ENCODE measurements at places on chromosomes 6 and 20. TPM values are rescaled to one million over a fixed set of nuclear protein-coding genes. Genes with fewer than 3 reads are reported as not detected.

The SLC2A4RG gene
- total RNA-seq: 195 TPM

The OR14J1 gene
- not detected for total RNA-seq

The TRAPPC3L gene
- total RNA-seq: not detected

The TFAP2A gene
- 0.45 TPM for total RNA-seq

The SMLR1 gene
- 22.2 TPM for total RNA-seq

The STX11 gene
- total RNA-seq: 0.75 TPM

The TCFL5 gene
- 6.2 TPM for total RNA-seq

The BMP5 gene
- 0.83 TPM for total RNA-seq

The MRS2 gene
- 12.7 TPM for total RNA-seq

- DNase-seq: no peak
Measured at GRCh38 chr6:157887892-157888291, 64.8 kb downstream of the SNX9 start.

DNA sequence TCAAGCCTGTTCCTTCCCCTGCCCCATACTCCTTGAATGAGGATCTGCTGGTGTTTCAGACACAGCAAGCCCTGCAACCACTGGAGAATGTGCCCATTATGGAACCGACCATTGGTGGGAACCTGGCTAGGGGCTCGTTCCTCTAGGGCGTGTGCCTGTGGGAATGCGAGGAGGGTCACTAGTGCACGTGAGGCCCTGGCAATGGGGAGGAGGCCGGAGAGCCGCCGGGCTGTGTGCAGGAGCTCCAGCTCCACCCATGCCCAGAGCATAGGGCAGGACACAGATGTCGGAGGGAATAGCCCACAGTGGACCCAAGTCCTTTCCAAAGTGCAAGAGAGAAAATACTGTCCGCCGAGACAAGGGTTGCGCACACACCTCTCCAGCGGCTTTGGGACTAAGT, 99.3 kb downstream of the ERMARD start:
- DNase-seq: peak; percentile 28

- DNase-seq: no peak
Measured at GRCh38 chr6:73169111-73169510, 56.2 kb downstream of the KHDC1L start.

GRCh38 chr20:18511571-18511970, 3.8 kb downstream of the SEC23B start:
- DNase-seq: no peak

DNA sequence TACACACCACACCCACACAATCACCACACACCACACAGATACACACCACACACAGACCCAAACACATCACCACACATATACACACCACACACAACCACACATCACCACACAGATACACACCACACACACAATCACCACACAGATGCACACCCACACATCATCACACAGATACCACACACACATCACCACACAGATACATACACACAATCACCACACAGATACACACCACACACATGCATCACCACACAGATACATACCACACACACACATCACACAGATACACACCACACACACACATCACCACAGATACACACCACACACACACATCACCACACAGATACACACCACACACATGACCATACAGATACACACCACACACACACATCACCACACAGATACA, 73.2 kb downstream of the GRM4 start:
- no peak for DNase-seq

GRCh38 chr6:87473419-87473903, 687 bp downstream of the SLC35A1 start:
- DNase-seq: no peak

DNA sequence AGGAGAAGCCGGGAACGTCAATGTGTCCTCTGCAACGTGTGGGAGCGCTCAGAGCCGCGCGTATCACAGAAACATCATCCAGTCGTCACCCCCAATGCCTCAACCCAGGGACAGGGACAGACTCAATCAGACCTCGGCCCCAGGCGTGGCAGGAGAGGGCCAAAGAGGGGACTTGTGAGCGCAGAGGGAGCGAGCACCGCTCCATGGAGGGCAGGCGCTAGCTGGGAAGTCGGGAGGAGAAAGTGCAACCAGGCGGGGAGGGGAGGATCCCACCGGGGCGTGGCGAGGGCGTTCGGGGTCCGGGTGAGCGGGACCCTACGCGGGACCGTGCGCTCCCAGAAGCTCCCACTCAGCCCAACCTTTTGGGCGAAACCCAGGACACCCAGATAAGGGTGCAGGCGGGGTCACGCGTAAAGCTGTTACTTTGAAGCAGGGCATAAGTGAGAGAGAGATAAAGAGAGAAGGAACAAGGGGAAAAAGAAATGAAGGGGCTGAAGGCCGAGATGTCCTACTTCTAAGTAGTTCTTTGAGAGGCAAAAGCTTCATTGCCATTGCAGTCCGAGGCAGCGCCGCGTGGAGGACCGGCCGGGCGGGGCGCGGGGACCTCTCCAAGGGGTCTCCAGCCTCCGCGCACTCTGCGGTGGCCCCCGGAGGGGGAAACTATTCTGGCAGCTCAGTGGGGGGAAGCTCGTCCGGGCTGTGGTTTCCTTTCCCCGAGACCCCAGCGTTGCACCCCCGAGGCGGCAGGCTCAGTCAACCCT, 862 bp upstream of the SOBP start:
- peak; percentile 50 for DNase-seq

GRCh38 chr20:24685736-24686135, 216.3 kb downstream of the SYNDIG1 start:
- no peak for DNase-seq

DNA sequence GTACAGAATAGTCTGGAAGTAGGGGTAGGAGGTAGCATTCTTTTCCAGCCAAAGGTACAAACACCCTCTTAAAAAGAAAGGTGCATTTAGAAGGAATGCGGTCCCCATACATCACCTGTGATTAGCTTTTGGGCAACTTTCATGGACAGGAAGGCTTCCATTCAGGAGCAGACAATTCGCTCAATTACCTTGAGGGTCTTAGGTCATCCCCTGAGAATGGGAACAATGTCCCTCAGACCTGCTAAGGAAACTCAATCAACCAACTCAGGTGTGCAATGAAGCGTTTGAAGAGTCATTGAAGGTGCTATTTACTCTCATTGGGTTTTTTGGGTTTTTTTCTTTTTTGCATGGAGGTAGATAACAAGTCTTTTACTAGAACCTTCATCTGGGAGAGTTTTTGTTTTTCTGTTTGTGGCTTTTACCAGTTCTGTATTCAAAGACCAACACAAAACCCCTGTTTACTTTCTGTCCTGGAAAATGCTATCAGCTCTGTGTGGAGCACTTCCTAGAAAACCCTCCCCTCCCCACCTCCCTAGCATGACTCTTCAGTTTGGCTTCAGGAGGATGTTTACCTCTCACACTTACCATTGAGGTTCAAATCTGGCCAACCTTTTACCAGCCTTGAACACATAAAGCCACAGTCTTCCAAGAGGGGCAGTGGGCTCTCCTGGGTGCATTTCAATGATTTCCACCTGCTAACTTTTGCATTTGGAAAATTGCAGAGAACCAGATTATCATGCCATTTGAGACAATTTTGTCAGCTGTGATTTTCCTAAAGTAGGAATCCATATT, 271.2 kb upstream of the PRDM1 start:
- no peak for DNase-seq

GRCh38 chr6:108921547-108922361, 73.5 kb downstream of the ARMC2 start:
- no peak for DNase-seq

DNA sequence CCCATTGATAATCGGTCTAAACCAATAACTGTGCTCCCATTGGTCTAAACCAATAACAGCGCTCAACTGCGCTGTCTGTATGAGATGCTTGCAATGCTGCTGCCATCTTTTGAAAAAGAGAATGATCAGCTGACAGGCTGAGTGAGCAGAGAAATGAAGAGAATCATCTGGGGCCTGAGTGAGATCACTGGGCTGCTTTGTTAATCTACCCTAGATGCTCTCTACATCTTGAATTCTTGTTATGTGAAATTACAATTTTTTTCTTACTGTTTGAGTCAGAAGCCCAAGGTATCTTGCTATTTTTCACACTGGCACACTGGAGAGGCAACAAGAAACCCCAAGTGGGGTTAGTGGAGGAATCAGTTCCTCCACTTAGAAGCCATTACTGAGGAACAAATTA, 91.5 kb upstream of the GCM1 start:
- no peak for DNase-seq

- peak; percentile 58 for DNase-seq
Measured at GRCh38 chr6:132333639-132334520, 67.4 kb downstream of the MOXD1 start.

DNA sequence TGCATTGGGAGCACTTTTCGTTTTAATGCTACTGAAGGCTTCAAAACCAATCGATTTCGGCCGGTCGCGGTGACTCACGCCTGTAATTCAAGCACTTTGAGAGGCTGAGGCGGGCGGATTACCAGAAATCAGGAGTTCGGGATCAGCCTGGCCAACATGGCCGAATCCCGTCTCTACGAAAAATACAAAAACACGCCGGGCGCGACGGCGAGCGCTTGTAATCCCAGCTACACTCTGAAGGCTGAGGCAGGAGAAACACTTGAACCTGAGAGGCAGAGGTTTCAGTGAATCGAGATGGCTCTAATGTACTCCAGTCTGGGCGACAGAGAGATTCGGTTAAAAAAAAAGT, 58.4 kb downstream of the TRIM38 start:
- peak; percentile 67 for DNase-seq

GRCh38 chr6:110618591-110619267, 142.3 kb upstream of the SLC22A16 start:
- no peak for DNase-seq

DNA sequence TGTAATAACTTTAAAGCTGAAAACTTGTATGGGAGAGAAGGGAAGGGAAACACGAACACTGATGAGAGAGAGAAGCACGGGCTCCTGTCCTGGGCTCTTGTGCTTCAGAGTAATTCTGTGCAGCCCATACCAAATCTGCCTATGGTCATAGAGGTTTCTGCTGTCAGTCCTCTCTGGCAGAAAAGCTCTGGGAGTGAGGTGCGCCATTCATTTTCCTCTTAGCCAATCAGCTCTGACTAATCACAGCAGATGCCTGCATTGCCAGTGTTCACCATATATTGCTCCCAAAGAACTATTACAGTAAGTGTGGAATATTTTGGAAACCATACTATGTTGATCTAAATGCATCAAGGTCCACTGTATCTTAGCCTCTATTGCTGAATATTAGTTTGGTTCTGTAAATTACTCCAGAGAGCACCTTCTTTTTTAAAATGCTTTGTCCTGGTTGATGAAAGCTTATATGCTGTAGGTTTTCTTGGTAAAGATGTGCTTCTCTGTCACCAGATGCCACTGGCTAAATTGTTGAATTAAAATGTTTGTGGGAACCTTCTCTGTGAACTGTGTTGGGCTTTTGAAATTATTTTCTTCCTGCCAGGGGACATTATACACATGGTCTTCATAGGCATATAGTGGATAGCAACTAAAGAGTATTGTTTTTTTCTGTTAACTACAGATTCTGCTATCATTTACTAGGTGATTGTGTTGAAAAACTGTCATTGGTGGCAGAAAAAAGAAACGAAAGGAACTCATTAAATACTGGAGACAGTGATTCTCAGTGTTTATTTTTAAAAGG, 38.3 kb downstream of the DCBLD1 start:
- DNase-seq: no peak

DNA sequence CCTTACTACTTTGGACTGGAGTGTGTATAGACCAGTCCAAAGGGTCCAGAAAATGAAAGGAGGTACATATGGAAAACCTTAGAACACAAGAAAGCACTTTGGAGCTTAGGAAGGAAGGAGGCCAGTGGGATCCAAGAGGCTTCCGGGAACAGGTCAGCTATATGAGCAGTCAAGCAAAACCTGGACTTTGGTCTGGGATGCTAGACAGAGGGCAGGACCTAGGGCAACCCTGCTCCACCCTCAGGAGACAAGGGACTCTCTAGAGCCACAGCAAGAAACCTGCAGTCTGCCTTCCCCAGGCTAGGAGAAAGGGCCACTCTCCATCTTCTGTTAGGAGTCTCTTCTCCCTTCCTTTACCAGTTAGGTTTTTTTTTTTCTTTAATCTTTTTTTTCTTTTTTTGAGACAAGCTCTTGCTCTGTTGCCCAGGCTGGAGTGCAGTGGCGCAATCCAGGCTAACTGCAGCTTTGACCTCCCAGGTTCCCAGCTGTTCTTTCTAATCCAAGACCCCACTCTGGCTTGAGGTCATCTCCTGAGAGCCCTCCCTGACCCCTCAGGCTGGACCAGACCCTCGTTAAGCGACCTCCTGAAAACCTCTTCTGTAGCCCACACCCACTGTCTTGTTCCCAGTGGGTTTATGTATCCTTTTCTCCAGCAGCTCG, 4.6 kb downstream of the KCNK5 start:
- DNase-seq: peak; percentile 73

DNA sequence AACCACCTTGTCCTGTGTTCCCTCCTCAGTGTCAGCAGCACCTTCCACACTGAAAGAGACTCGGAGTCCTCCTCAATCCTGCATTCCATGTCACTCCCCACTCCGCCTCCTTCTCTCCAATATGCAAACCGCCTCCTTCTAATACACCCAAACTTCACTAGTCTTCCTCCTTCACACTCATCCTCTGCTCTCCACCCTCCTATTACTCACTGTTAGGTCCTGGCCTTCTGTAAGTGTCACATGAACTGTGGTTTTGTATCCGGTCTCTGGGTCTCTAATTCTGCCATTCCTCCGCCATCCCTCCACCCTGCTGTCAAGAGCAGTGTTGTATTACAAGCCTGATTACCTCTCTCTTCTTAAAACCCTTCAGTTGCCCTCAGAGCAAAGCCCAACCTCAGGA, 200.5 kb upstream of the CDYL start:
- no peak for DNase-seq

DNA sequence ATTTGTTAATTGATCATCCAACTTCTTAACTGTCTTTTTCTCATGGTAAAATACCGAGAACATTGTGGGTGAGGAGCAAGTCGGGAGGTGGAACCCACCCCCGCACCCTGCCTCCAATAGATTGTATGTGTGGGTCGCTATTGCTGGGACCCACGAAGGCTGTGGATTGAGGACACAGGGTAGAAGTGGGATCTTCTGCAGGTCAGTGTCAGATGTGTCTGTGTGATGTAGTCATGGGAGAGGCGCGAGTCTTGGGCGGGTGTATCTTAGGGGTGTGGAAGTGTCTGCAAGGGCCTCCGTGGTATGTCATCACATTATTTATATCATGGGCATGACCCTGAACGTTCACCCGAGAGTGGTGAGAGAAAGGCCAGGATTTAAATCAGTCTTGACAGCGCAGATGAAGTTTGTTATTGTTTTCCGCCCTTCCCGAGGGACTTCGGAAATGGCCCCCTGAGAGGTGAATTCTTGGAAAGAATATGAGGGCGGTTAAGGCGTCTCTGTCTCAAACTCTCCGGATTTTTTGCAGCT, 472 bp upstream of the PAQR8 start:
- DNase-seq: no peak

- no peak for DNase-seq
Measured at GRCh38 chr6:12200015-12200564, 90.1 kb upstream of the EDN1 start.

DNA sequence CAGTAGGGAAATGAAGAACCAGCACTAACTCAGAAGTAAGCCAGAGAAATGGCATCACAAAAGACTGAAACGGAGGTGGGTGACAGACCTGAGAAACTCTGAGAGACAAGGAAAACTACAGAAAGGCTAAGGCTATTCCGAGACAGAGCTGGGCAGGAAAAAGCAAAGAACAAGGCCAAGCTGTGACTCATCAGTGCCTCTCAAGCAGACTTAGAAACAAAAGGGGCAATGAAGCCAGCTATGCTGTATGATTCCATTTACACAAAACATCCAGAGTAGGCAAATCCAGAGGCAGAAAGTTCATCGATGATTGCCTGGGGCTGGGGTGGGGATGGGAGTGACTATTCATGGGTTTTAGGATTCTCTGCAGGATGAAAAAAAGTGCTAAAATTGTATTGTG, 50.0 kb downstream of the SLC23A2 start:
- DNase-seq: no peak

All from left lobe of liver (tissue), 2 donors.